ENCODE measurements at places on chromosomes 4 and X.

DNA sequence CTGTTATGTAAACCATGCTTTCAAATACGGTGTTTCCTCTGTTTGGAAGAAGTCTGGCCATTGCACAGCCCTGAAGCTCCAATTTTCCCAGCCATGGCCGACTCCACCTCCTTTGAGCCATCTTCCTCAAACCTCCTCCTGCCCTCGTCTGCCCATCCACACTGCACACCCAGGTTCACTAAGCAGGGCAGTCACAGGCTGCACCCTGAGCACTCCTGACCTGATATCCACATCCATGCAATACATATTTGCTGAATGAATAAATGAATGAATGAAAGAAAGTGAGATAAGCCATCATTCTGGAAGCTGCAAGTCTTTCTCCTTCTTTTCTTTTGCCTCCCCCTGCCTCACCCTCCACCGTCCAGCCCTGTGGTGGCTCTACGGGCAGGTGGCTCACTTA is 22.2 kb downstream of the XG start:
- no peak for DNase-seq

GRCh38 chr4:81549984-81550383 is 78.3 kb upstream of the RASGEF1B start:
- no peak for DNase-seq

- DNase-seq, result no peak
Observed at GRCh38 chr4:115514675-115515074, 401.3 kb upstream of the NDST4 start.

DNA sequence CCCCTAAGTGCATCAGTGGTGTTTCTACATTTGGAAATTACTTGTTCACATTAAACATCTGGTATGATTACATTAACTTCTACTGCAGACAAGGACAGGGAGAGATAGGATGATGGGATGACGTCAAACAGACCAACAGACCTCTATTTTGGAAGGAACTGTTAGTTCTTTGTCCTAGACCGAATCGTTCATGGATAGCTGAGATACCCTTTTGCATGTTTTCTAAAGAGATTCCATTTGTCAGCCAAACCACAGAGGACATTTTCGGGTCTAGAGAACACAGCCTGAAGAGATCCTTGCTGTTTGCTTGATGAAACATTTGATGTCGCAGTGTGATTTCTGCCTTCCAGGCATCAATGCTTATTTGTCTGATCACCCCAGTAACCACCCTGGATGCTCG is 27.7 kb downstream of the CHST7 start:
- no peak for DNase-seq

GRCh38 chr4:110188113-110188512 is 10.3 kb downstream of the ELOVL6 start:
- no peak for DNase-seq

- no peak for DNase-seq
Observed at GRCh38 chr4:1714303-1715001, 2.3 kb upstream of the SLBP start.

DNA sequence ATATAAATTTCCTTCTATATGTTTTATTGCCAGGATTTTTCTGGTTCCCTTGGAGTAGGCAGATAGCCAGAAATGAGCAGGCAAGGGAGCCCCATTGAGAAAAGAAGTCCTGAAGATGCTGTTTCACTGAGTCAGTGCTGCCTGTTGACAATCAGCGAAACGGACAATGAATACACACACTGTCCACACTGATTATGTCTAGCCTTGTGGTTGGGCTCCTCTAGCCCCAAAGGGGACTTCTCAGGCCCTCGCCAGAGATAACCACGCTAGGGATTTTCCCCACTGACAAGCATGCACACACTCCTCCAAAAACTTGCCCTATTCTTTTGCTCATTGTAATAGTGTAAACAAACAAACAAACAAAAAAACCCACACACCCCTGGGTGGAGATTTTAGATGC is 369.3 kb downstream of the DMD start:
- no peak for DNase-seq

DNA sequence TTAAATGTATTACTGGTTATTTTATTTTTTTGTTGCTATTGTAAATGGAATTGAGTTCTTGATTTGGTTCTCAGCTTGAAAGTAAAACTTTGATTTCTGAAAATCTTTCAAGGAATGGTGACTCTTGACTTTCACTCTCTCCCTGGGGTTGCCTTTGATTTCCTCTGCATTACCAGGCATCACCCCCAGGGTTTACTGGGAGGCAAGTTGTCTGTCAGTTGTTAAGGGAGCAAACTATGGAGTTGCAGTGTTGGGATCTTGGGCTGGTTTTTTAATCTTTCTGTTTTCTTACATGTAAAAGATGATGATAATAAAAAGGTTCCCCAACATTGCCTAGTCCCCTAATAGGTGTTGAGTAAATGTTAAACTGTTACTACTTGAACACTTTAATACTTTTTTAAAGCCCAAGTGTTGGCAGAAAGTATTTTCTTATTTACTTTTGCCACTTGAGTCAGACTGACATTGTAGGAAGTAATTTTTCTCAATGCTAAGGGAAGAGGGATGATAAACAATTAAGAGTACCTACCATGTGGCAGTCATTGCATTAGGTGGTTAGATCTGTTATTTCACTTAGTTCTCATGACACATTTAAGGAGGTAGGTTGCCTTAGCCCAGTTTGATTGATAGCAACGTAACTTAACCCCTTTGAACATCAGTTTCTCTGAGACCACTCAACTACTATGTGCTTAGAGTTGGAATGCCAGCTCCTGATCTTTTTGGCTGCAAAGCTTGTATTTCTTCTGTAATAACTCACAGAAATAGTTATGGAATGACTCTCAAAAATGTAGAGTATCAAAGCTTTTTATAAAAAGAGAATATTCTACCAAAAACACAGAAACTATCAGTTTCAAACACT is 67.1 kb downstream of the DCLK2 start:
- no peak for DNase-seq

DNA sequence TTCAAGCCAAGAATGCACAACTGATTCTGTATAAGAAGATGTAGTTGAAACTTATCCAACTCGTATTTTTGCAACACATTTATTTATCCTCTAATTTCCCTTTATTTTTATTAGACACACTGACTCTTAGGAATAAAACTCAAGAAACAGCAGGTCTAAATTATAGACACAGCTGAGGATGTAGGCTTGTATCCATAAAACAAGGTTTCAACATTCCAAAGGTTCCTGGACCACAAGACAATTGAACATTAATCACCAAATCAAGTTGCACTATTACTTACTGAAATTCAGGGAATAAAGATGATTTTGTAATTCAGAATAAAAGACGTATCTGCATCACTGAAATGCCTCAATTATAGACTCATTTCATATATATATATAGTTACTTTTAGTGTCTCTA is 683.5 kb upstream of the GRIA3 start:
- DNase-seq, result peak; percentile 21
